ENCODE measurements at places on chromosomes 4 and X.

DNA sequence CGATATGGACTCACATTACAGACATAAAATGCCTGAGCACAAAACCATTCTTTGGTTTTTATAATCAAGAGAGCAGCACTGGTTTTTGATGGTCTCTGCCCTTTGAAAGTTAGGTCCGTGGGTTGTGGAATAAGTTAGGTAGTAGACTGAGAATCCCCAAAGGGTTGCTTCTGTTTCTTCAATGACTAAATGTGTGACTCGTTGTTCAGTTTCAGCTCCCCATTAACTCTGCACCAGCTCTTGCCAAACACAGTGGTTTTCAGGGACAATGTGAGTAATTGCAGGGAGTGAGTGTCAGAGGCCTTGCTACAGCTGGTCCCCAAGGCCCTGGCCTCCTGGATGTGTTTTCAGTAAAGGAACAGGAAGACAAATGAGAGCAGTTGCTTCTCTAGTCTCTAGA, 24.8 kb downstream of the SMIM20 start:
- DNase-seq: no peak

GRCh38 chr4:99144070-99144469, at the start of gene ADH4:
Gene ADH4 (minus strand): TSS chr4:99144297. CDS start chr4:99144222, 75 bp downstream.
- DNase-seq: no peak

DNA sequence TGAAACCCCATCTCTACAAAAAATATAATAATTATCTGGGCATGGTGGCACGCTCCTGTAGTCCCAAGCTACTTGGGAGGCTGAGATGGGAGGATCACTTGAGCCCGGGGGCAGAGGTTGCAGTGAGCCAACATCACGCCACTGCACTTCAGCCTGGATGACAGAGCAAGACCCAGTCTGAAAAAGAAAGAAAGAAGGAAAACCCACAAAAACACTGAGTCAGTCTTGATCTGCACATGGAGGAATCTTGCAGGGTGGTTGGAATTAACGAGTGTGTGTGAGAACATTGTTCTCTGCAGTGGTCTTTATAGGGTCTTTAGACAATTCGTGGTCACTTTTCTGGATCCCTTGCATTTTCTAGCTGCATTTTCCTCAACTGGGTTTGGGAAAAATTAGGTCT, 23.2 kb downstream of the ADD1 start:
- no peak for DNase-seq

- no peak for DNase-seq
These were observed 364.8 kb downstream of the SMARCA1 start for GRCh38 chrX:129158505-129158904.

DNA sequence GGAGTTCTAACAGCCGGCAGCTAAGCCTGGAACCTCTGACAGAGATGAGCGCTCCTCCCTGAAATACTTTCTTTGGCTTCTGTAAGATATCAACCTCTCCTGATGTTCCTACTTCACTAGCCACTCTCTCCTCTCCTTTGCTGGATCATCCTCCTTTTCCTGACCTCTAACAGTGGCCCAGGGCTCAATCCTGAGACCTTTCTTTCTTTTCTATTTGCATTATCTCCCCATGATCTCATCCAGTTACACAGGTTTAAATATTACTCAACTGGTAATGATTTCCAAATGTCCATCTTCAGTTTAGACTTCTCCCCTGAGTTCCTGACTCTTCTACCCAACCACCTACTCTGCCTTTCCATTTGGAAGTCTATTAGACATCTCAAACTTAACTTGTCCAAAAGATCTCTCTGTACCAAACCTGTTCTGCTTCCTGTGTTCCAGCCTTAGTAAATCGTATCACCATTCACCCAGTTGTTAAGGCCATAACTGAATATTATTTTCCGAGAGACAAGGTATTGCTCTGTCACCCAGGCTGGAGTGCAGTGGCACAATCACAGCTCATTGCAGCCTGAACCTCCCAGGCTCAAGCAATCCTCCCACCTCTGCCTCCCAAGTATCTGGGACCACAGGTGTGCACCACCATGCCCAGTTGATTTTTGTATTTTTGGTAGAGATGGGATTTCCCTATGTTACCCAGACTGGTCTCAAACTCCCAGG, 41.1 kb downstream of the RFC1 start:
- DNase-seq: no peak

DNA sequence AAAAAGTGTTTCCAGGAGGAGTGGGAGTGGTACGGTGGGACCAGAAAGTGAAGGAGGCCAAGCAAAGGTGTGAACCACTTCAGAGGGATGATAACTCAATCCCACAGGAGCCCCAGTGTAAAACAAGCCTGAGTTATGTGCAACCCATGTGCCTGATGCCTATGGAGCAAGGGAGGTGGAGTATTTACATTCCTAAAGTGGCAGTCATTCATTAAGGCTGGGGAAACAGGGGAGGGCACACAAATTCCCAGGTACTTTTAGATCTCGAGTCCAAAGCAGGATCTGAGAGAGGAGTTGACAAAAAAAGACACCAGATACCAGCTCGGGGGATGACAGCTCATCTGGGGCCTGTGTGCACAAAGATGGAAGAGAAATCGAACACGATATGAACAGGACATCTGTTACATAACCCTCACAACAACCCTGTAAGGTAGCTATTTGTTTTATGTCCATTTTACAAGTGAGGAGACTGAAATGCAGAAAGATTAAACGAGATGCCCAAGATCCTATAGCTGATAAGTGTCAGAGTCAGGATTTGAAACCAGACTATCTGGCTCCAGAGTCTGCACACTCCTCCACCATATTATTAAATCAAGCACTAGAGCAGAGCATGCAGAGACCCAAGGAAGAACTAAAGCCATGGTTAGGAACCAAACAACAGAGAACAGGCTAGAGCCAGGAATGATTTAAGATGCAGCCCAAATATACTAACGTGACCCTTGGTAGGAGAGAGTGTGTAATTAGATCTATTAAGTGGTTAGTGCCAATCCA, 91.9 kb upstream of the MAPK10 start:
- no peak for DNase-seq

DNA sequence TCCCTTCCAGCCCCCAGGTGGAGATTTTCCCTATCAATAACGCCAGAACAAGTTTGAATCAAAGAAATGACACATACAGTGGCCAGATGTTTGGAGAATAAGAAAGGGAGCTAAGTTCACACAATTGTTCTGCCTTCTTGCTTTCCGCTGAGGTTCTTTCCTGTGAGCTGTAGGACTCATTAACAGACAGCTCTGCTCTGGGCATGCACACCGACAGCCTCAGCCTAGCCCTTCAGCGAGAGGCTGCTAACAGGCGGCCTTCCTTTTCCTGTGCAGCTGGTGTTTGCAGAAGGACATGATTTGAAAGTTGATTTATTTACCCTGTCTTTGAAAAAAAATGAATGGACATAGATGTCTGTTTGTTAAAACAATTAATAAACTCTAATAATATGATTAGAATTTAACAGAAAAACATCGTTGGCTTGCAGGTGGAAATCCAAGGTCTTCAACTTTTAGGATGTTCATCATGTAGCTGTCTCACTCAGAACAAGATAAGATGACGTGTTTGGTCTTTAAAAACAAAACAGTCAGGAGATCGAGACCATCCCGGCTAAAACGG, 183.3 kb downstream of the KDR start:
- DNase-seq: peak; percentile 36

DNA sequence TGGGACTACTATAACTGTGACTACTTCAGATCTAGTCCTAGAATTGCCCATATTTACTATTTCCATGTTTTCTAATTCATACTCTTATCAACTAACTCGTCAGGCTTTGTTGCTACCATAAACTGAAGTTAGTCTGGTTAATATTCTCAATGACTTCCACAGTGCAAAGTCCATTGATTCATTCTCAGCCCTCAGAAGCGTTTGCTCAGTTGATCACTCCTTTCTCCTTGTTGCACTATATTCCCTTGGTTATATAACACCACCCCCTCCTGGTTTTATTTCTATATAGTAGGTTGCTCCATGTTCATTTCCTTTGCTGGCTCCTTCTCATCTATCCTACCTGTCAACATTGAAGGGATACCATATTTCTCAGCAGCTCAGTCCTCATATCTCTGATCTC, 27.2 kb upstream of the SLC6A14 start:
- no peak for DNase-seq

DNA sequence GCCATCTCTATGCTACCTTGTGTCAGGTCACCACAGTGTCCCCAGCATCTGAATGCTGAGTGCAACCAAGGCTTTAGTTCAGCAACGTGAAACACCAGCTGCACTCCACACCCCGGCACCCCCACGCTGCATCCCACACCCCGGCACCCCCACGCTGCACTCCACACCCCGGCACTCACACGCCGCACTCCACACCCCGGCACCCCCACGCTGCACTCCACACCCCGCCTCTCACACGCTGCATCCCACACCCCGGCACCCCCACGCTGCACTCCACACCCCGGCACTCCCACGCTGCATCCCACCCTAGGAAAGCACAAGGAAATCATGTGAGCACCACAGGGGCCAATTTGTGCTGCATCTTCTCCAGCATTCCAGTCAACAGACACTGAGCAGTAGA, 199.8 kb upstream of the FRG1 start:
- no peak for DNase-seq

- DNase-seq: no peak
These were observed 191.4 kb downstream of the NDST4 start for GRCh38 chr4:114921790-114922591.

GRCh38 chrX:31236231-31236630, 164.4 kb upstream of the FTHL17 start:
- DNase-seq: no peak
